ENCODE measurements at places on chromosomes 3 and 15. TPM values are rescaled to one million over a fixed set of nuclear protein-coding genes. Genes with fewer than 3 reads are reported as not detected.

- peaks cover 63% of the 10 kb centered on the region for H3K27me3 ChIP-seq
- no peak overlapping the region for H3K27ac ChIP-seq
- H3K4me1 ChIP-seq: no peaks in the 10 kb centered on the region
- no peaks in the 10 kb centered on the region for H3K36me3 ChIP-seq
- DNase-seq: no peak
Observed at GRCh38 chr3:134820994-134821393, 25.9 kb downstream of the EPHB1 start.

CD200R1 gene
- not detected for total RNA-seq

- H3K27me3 ChIP-seq: no peaks in the 10 kb centered on the region
- DNase-seq: no peak
- no peak overlapping the region for H3K27ac ChIP-seq
- no peak overlapping the region for H3K4me3 ChIP-seq
- H3K36me3 ChIP-seq: peaks cover 4% of the 10 kb centered on the region
- no peaks in the 10 kb centered on the region for H3K4me1 ChIP-seq
Observed at GRCh38 chr3:60674870-60675269, 576.4 kb downstream of the FHIT start.

- peak overlapping the region; percentile 97 for H3K4me3 ChIP-seq
- no peak overlapping the region for H3K27ac ChIP-seq
- DNase-seq: no peak
- H3K27me3 ChIP-seq: no peaks in the 10 kb centered on the region
Observed at GRCh38 chr3:33115024-33115768, 1.4 kb downstream of the CRTAP start.

CHP1 gene
- total RNA-seq: 67.1 TPM

DNA sequence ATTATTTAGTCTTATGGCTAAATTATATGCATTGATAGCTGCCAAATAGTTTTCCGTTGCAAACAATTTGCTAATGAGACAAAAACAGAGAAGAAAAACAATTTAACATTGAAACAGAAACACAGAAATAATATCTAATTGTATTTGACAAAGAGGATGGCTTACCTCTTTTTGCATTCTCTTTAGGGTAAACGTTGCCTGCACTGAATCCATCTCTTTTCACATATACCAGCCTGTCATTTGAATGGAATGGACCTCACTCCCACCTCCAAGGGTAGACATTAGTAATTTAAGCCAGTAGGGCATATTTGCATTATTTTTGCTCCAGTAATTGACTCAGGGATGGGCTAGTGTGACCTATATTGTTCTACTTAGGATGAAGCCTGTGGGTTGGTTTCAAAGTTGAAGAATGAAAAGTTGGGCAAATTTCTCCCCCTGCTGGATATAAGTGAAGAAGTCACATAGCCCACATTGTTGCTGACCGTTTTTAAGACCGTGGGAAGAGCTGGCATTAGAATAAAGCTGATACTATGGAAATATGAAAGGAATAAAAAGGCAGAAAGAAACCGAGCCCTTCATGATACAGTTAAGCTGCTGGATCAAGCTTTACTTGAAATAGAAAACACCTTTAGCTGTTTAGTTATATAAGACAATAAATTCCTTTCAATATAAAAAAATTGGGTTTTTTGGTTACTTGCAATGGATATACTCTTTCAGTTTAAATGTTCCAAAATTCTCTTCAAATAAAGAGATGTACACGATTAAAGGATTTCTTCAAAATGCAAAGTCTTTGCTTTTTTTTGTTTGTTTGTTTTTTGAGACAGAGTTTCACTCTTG, 26.9 kb downstream of the PIERCE2 start:
- H3K4me1 ChIP-seq: peaks cover 7% of the 10 kb centered on the region
- peak; percentile 34 for DNase-seq
- H3K36me3 ChIP-seq: no peaks in the 10 kb centered on the region
- H3K4me3 ChIP-seq: no peak overlapping the region

- H3K4me1 ChIP-seq: no peaks in the 10 kb centered on the region
- no peaks in the 10 kb centered on the region for H3K27me3 ChIP-seq
Observed at GRCh38 chr3:113673593-113673992, 22.8 kb downstream of the USF3 start.

- DNase-seq: no peak
- H3K27ac ChIP-seq: no peak overlapping the region
- no peaks in the 10 kb centered on the region for H3K27me3 ChIP-seq
- H3K36me3 ChIP-seq: no peaks in the 10 kb centered on the region
Observed at GRCh38 chr15:71002316-71002715, 109.7 kb downstream of the LRRC49 start.

SIN3A gene
- 91.4 TPM for total RNA-seq

DNA sequence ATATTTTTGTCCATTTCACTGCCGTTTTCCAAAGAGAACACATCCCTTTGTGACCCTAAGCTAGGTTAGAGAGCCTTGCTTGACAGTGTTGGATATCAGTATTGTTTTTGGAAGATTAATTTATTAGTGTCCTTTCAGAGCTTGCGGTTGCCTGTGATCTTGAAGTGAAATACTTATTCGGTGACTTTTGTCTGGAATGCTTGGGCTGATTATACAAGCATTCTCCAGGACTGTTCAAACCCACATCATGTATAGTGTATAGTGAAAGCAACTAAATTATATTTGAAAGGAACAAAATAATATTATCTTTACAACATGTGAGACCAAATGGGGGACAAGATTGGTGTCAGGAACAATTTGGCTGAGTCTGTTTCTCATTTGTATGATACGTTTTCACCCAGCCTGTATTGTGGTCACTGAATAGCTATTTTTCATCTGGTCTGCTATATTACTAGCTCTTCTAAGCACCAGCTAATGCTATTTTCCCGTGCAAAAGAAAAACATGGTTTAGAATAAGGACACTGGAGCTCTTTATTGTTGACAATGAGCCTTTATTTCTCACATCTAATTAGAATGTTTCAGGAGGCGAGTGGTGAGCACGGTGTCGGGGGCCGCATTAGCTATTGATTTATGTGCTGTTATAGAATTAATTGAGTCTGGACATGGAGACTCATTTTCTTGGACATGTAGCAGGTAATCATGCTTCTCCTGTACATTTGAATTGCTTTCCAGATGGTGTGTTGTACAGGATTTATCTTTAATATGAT, 158.1 kb downstream of the APBA2 start:
- H3K4me3 ChIP-seq: no peak overlapping the region
- H3K27me3 ChIP-seq: no peaks in the 10 kb centered on the region
- DNase-seq: no peak
- no peak overlapping the region for H3K27ac ChIP-seq
- H3K36me3 ChIP-seq: no peaks in the 10 kb centered on the region

GRCh38 chr15:87739081-87739480, 517.5 kb downstream of the NTRK3 start:
- no peak overlapping the region for H3K27ac ChIP-seq
- no peak overlapping the region for H3K4me3 ChIP-seq
- no peaks in the 10 kb centered on the region for H3K36me3 ChIP-seq
- DNase-seq: no peak
- H3K27me3 ChIP-seq: no peaks in the 10 kb centered on the region

DNA sequence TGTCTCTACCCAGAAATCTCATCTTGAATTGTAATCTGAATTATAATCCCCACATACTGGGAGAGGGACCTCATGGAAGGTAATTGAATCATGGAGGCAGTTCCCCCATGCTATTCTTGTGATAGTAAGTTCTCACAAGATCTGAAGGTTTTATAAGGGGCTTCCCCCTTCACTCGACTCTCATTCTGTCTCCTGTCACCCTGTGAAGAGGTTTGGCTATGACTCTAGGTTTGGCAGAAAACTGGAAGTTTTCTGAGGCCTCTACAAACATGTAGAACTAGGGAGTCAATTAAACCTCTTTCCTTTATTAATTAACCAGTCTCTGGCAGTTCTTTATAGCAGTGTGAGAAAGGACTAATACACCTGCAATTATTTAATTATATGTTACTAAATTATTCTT, 125.2 kb upstream of the TGFBR2 start:
- no peaks in the 10 kb centered on the region for H3K36me3 ChIP-seq
- H3K4me3 ChIP-seq: no peak overlapping the region
- H3K27me3 ChIP-seq: no peaks in the 10 kb centered on the region
- no peak for DNase-seq

MYZAP gene
- total RNA-seq: 5.1 TPM

- no peaks in the 10 kb centered on the region for H3K36me3 ChIP-seq
- no peak overlapping the region for H3K4me3 ChIP-seq
- H3K27ac ChIP-seq: no peak overlapping the region
- peak; percentile 82 for DNase-seq
- no peaks in the 10 kb centered on the region for H3K4me1 ChIP-seq
Observed at GRCh38 chr15:77821188-77821958, 188.7 kb upstream of the LINGO1 start.

USP13 gene
- 29.8 TPM for total RNA-seq

GRCh38 chr3:37652851-37653250, 208.8 kb upstream of the CTDSPL start:
- no peaks in the 10 kb centered on the region for H3K36me3 ChIP-seq
- no peaks in the 10 kb centered on the region for H3K4me1 ChIP-seq
- no peak overlapping the region for H3K4me3 ChIP-seq
- DNase-seq: no peak

BMF gene
- 11.5 TPM for total RNA-seq

SLC7A14 gene
- not detected for total RNA-seq

OSBPL10 gene
- 53.3 TPM for total RNA-seq

DNA sequence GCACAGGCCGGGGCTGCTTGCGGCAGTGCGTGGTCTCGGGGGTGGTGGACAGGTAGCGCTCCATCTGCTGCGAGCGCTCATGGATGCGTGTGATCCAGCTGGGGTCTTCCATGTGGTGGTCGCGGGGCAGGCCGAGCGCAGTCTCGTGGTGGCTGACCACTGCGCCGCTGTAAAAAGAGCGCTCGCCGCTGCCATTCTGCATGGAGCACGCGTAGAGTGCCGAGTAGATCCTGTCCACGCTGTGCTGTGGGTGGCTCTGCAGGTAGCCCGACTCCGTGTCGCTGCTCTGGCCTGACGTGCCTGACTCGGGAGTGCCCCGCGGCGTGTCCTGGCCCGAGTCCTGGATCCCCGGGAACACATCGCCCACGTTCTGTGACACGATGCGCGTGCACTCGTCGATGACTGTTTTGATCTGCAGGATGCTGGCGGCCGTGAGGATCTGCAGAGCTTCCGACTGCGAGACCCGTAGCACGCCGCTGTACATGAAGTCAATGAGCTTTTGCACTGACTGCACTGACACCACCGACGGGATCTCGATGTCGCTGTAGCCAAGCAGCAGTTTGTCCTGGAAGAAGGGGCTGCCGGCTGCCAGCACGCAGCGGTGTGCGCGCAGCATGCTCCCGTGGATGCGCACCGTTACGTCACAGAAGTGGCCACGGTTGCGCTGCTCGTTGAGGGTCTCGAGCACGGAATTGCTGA, 57.4 kb downstream of the TIGIT start:
- no peak for DNase-seq
- no peaks in the 10 kb centered on the region for H3K36me3 ChIP-seq
- peaks cover 13% of the 10 kb centered on the region for H3K4me1 ChIP-seq
- no peak overlapping the region for H3K27ac ChIP-seq
- no peak overlapping the region for H3K4me3 ChIP-seq
- H3K27me3 ChIP-seq: no peaks in the 10 kb centered on the region

LINGO1 gene
- total RNA-seq: not detected

DNA sequence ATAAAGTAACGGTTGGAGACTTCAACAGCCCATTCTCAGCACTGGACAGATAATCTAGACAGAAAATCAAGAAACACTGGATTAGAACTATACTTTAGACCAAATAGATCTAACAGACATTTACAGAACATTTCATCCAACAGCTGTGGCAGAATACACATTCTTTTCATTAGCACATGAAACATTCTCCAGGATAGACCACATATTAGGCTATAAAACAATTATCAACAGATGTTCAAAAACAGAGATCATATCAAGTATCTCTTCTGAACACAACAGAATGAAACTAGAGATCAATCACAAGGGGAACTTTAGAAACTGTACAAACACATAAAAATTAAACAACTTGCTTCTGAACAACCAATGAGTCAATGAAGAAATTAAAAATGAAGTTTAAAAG, 133.3 kb downstream of the ADAM10 start:
- H3K4me3 ChIP-seq: no peak overlapping the region
- H3K36me3 ChIP-seq: peaks cover 53% of the 10 kb centered on the region
- DNase-seq: no peak
- H3K27ac ChIP-seq: no peak overlapping the region

DUOXA2 gene
- not detected for total RNA-seq

CILP gene
- 0.05 TPM for total RNA-seq

- H3K27ac ChIP-seq: no peak overlapping the region
- peaks cover 35% of the 10 kb centered on the region for H3K36me3 ChIP-seq
- H3K27me3 ChIP-seq: no peaks in the 10 kb centered on the region
- DNase-seq: no peak
- peaks cover 7% of the 10 kb centered on the region for H3K4me1 ChIP-seq
Observed at GRCh38 chr3:9747267-9747666, 2.5 kb upstream of the OGG1 start.

FOXB1 gene
- total RNA-seq: not detected

OR5K2 gene
- not detected for total RNA-seq
